ENCODE measurements at places on chromosomes 2 and 18.

GRCh38 chr18:79544386-79544963 is 135.1 kb upstream of the CTDP1 start:
- no peak for DNase-seq

DNA sequence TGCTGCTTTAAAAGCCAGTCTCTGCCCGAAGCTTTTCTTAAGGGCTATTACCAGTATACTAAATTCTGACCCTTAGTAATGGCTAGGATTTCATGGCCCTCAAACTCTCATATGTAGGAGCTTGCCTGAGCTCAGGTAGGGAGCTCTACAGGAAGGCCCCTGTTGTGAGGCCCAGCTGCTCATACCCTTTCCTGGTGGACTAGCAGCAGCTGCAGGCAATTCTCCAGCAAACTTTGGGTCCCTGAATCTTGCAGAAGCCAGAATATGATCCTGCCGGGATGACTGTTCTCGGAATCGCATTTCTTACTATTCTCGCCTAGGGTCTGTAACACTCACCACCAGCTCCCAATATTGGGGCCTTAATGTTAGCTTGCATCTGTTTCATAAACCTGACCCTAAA is 106.4 kb upstream of the SERTAD2 start:
- DNase-seq = no peak

DNA sequence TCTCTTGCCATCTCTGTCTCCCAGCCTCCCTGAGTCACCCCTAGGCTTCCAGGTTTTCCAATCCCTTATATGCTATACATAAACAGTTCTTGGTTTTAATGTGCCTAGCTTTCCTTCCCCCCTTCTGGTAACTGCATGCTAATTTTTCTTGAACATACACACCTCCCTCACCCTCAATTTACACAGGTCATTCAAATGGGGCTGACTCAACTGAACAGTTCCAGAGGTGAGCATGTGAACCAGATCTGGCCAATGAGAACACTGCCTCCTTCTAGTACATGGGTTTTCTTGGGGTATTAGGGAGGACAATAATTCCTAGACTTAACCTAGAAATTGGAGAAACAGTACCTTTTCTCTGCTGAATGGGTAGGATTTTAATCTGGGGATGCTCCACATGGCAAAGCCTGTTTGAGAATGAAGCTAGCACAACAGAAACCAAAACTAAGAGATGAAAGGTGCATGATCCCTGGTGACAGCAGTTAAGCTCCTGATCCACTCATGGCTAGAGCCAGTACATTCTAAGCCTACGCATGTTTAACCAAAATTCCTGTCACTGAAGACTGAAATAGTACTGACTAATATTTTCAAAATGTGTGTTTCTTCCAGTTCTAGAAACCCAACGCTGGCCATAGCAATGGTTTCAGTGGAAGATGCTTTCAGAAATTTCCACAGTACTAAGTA is 11.8 kb downstream of the SLC25A12 start:
- no peak for DNase-seq

DNA sequence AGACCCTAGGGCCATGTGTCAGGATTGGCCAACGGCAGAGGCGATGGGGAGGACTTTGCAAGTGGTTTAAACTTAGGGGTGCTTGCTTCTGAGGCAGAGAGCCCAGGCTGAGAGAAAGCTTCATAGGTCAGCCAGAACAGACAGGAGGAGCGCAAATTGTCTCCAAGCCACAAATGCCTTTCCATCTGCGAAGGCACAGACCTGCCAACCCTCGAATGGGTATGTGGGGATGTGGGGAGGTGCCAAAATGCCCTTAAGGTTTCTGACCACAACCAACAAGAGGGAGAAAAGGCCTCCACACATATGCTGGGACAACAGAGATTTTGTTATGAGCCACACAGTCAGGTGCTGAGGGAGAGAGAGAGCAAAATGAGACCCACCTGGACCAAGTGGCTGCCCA is 283.6 kb downstream of the CYP26B1 start:
- no peak for DNase-seq

- DNase-seq = no peak
Measured at GRCh38 chr2:241896746-241897201, 27.2 kb downstream of the RTP5 start.

- DNase-seq = no peak
Measured at GRCh38 chr2:47485751-47486300, 82.9 kb downstream of the MSH2 start.

GRCh38 chr2:81598453-81598852 is 1293.9 kb upstream of the LRRTM1 start:
- DNase-seq = no peak

GRCh38 chr18:52670896-52671295 is 330.9 kb downstream of the DCC start:
- no peak for DNase-seq

DNA sequence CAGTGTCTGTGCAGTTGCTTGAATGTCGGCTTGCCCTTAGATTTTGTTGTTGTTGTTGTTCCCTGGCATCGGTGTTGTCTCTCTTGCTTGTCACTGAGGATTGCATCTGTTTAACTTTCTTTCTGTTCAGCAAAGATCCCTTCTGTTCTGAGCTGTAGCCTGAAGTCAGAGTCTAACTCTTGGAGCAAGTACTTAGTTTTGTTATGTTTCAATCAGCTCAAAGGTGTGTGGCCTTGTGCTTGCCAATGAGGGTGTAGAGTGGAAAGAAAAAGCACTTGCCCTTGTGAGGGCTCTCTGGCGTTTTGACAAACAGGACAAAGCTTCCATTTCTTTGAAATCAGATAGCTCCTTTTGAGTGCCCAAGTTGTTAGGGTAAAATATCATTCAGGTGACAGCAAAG is 757.1 kb upstream of the CDH7 start:
- no peak for DNase-seq

- DNase-seq = no peak
Measured at GRCh38 chr2:32485399-32485798, 128.6 kb downstream of the BIRC6 start.

Measured in H1 (cell line).